ENCODE measurements at places on chromosomes 2 and 18.

DNA sequence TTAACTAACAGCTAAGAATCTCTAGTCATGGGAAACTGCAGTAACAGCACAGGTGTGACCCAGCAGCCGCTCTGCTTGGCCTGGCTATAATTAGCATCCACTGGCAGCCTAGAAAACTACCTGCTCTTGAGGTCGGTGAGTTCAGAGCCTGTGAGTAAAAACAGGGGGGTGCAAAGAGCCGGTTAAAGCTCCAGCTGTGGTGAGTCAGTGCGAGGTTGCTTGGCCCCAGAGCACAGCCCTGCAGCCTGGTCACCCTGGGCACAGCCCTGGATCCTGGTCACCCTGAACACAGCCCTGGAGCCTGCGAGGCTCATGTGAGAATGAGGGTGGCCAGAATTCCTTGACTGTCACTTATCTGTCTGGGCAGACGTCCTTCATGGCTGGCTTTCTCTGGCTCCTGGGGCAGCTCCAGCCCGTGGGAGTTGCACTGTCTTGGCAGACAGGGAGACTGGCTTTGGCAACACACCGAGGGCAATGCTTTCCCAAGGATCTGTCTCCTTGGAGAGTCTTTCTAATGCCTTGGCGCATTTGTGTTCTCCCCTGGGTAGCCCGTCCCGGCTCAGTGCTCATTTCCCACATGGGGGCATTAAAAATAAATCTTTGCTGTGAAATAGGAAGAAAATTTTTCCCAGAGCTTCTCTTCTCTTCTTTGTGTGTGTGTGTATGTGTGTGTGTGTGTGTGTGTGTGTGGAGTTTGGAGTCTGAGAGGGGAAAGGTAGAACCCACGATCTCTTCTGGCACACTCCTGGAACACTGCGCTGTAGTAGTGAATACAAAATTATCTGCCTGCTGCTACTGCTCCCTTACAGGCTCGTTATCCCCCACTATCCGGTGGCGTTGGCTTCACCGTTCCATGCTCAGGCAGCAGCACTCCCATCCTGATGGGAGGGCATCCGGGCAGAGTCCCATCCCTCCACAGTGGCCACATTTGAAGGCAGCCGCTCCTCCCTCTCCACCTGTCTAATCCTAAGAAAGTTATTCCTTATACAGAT is 250.2 kb upstream of the MEX3C start:
- DNase-seq: no peak

- DNase-seq: no peak
These were observed 1572.8 kb upstream of the PIK3C3 start for GRCh38 chr18:40382197-40382596.

GRCh38 chr2:43569921-43570320 is 25.9 kb downstream of the THADA start:
- no peak for DNase-seq

DNA sequence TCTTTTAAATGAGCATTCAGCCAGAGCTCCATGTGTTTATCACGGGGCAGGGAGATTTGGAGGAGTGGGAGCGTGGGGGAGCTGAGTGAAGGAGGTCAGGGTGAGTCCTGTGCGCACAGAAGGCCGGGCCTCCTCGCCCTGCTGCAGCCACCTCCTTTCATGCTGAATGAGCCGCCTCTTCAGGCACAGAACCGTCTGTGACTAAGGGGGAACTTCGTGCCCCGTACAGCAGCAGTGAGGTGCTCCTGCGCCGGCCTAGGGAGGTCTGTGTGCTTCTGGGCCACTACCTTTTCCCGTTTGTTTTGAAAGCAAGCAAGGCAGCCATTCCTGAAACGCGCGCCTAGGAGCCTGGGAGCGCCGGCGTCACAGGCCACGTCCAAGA is 27.1 kb upstream of the ZNF516 start:
- DNase-seq: no peak

DNA sequence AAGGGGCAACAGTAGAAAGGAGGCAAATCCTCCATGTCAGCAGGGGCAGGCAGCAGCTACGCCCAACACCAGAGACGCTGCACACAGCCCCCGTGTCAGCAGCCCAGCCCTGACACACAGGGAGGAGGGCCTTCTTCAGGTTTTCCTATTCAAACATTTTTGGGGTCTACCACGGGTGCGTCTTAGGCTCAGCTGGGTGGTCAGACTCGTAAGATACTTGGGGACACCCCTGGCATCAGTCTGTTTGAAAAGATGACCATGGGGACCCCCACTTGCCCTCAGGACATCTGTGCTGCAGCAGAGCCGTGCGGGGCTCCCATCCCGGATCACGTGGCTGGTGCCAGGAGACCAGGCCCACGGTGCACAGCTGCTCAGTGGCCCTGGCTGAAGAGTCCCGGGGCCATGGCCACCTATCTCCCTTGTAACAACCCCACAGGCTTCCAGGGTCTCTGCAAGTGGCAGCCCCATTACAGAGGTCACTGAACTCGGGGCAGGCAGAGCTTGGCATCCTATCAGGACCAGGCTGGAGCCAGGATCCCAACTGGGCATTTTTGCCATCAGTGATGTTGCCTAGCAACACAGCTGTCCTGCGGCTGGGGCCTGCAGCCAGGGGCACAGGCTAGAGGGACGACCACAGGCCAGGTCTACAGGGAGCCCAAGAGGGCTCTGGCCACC is 82.5 kb downstream of the EDAR start:
- DNase-seq: no peak

- no peak for DNase-seq
These were observed 51.3 kb downstream of the FAM161A start for GRCh38 chr2:61802548-61802947.

- no peak for DNase-seq
These were observed 124.8 kb upstream of the NYAP2 start for GRCh38 chr2:225274751-225275150.

DNA sequence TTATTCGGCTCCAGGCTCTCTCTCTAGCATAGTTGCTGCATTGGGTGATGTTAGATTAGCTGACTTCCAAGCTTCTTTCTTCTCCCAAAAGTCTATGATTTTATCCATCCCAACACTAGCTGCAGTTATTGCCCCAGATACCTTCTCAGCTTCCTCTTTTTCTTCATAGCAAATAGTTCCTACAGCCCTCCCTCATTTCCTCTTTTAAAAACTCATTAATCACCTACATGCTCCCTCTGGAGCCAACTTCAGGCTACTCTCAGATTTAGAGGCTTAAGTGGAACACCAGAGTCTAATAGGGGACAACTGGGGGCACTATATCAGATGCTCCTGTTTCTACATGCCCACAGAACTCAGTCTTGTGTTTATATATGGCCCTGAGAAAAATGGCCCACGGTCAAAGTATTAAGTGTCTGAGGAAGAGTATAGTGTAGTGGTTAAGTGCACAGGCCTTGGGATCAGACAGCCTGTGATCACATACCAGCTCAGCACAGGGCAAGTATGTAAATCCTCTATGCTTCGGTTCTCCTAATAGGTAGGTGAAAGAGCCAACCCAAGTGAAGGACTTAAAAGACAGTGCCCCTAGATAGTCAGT is 241.9 kb upstream of the SLC14A2 start:
- DNase-seq: no peak

- no peak for DNase-seq
These were observed 268.0 kb upstream of the PARD3B start for GRCh38 chr2:204277226-204277625.

GRCh38 chr2:19979932-19980331 is 10.0 kb downstream of the WDR35 start:
- DNase-seq: no peak

DNA sequence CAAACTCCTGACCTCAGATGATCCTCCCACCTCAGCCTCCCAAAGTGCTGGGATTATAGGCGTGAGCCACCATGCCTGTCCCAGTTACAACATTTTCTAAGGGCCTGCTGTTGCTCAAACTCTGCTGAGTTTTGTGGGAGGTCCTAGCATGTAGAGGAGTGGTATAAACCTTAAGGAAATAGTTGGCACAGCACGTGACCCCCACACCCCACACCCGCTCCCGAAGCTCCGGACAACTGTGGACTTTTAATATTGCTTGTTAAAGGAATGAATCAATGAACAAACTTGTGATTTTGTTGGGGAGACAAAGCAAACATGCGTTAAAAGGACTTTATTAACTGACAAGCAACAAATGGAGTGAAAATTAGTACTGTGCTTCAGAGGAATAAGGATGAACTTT is 137.8 kb upstream of the GATA6 start:
- no peak for DNase-seq

DNA sequence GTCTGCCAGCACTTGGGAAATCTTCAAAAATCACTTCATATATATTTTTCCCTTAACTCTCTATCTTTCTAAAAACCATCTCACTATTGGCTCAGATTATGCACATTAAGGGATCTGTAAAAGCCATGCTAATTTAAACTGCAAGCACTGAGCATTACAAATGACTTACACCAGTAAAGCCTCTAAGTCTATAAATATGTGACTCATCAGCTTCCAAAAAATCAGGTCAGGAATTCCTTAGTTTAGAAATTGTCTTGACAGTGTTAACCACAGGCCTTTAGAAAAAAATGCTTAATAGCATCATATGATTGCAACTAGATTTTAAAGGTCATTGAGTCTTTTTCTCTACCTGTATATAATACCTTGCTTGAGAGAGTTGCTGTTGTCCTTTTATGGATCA is 1113.6 kb upstream of the PIK3C3 start:
- DNase-seq: no peak

DNA sequence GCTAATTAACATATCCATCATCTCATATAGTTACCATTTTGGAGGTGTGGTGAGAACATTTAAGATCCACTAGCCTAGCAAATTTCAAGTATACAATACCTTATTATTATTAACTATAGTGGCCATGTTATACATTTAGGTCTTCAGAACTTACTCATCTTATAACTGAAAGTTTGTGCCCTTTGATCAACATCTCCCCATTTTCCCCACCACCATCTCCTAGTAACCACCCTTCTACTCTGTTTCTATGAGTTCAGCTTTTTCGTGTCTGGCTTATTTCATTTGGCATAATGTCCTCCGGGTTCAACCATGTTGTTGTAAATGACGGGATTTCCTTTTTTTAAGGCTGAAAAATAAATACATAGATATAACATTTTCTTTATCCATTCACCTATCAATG is 15.9 kb downstream of the NEURL3 start:
- DNase-seq: no peak

- DNase-seq: no peak
These were observed 94.5 kb downstream of the COPS8 start for GRCh38 chr2:237180187-237180586.
